Aorta (tissue), 5 donors: ENCODE measurements at places on chromosomes 1 and 21. TPM values are rescaled to one million over a fixed set of nuclear protein-coding genes. Genes with fewer than 3 reads are reported as not detected.

DNA sequence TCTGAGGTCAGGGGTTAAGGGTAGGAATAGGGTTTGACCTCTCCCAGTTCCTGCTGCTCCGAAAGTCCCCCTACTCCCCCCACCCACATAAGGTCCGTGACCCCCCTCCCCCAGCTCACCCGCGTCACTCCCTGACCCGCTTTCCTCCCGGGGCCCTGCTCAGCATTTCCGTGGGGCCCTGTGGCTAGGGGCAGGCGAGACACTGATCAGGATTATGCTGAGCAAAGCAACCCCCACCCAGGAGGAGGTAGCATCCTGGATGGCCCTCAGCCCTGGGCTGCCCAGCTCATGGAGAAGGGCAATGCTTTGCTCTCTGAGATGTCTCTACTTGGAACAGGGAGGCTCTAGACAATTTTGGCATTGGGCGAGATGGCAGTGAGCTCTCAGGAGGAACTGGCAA, 3.7 kb downstream of the RORC start:
- H3K36me3 ChIP-seq, result no peaks in the 10 kb centered on the region
- H3K27ac ChIP-seq, result no peak overlapping the region
- no peak for DNase-seq
- no peaks in the 10 kb centered on the region for H3K4me1 ChIP-seq
- no peaks in the 10 kb centered on the region for H3K27me3 ChIP-seq

- no peak overlapping the region for H3K4me3 ChIP-seq
- no peaks in the 10 kb centered on the region for H3K4me1 ChIP-seq
- H3K27ac ChIP-seq, result no peak overlapping the region
- no peaks in the 10 kb centered on the region for H3K27me3 ChIP-seq
- no peaks in the 10 kb centered on the region for H3K36me3 ChIP-seq
These were observed 140.3 kb upstream of the CSF3R start for GRCh38 chr1:36622741-36623648.

GRCh38 chr1:84756455-84757082, 66.3 kb upstream of the SSX2IP start:
- no peaks in the 10 kb centered on the region for H3K4me1 ChIP-seq
- no peaks in the 10 kb centered on the region for H3K27me3 ChIP-seq
- DNase-seq, result no peak
- no peak overlapping the region for H3K27ac ChIP-seq

DNA sequence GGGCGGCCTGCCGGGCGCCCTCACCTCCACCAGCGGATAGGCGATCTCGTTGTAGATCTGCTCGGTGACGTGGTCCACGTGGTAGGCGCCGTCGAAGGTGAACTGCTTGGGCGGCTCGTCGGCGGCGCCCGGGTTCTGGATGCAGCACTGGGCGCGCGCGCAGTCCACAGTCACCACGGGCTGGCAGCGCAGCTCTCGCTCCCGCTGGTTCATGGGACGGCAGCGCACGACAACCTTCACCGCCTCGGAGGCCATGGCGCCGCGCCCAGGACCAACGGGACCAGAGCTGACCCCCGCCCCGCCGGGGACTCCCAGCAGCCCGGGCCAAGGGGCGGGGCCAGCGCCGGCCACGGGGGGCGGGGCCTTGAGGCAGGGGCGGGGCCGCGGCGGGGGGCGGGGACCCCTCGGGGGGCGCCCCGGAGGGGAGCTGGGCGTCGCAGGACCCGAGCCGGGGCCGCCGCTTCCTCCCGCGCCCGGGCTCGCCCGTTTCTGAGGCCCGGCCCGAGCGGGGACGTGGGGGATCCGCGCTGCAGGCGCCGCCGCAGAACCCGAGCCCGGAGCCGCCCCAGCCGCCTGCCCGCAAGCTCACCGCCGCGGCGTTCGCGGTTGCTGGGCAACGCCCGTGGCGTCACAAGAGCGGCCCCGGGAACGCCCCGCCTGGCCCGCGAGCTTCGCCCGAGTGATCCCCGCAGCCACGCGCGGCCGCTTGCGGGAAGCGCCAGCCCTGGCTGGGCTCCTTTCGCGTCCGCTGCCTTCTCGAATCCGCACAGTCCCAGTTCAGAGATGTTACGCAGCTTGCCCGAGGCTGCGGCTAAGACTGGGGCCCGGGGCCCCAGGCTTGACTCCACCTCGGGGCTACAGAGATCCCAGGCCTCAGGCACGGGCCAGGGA, at the start of gene KIF17:
TSS of gene KIF17 (minus strand) at position 556 of the 891 bp plus-strand sequence. CDS start at position 255, 301 bp downstream.
- H3K36me3 ChIP-seq, result no peaks in the 10 kb centered on the region
- H3K27me3 ChIP-seq, result no peaks in the 10 kb centered on the region
- no peak within 1 kb of the TSS for H3K27ac ChIP-seq
- DNase-seq, result peak; percentile 92
- H3K4me1 ChIP-seq, result no peaks in the 10 kb centered on the region

DNA sequence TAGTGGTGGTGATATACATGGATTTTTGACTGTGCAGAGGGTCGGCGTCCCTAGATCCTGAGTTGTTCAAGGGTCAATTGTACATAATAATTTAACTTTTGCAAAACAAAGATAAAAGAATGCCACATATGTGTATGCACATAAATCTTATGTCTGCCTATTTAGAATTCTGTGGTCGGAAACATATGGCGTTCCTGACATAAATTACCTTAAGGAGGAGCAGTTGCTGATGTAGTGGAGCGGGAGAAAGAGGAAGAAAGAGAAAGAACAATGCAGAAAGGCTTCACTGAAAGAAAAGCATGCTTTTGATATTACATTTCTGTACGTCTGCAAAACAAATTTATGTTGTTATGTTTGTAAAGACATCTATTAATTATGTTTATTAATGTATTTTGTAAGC, 40.0 kb downstream of the S1PR1 start:
- H3K27ac ChIP-seq, result no peak overlapping the region
- H3K4me1 ChIP-seq, result no peaks in the 10 kb centered on the region
- no peaks in the 10 kb centered on the region for H3K27me3 ChIP-seq
- no peak for DNase-seq
- H3K4me3 ChIP-seq, result no peak overlapping the region

DNA sequence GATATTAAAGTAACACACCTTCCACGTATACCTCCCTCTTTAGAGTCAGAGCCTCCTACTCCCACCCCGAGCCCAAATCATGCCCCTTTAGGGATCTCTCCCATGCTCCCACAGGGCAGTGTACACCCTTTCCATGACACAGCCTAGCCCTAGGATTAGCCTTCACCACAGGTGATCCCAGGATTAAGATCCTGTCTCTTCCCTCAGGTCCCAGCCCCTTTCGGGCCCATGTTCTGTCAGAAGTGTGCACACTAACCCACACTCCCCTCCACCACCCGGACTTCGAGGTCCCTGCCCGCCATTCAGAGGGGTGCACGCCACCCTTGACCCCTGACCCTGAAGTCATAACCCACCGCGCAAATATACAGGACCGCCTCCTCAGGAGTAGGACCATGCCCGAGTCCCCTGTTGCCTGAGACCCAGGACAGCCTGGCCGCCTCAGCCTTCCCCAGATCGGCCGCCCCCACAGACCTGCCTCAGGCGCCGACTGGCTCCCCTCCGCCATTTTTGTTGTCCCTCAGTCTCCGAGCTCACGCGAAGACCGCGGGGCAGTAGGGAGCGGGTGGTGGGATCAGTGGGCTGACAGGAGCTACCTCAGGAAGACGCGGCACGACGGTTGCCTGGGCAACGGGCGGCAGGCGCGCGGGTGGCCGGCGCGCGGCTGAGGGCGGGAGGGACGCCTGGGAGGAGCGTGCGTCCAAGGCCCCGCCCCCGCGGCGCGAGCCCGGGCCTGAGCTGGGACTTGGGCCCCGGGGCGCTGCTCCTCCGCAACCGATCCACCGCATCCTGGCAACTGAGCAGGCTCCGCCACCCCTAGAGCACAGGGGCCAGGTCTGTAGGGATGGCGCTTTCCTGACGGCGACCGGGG, at the start of gene AGBL4:
TSS of gene AGBL4 (minus strand) at position 663 of the 868 bp plus-strand sequence.
- no peak within 1 kb of the TSS for H3K27ac ChIP-seq
- no peaks in the 10 kb centered on the region for H3K36me3 ChIP-seq
- H3K27me3 ChIP-seq, result no peaks in the 10 kb centered on the region
- no peaks in the 10 kb centered on the region for H3K4me1 ChIP-seq

ZNF670 gene
- 2.9 TPM for total RNA-seq

FCRLB gene
- total RNA-seq, result 0.66 TPM

DNA sequence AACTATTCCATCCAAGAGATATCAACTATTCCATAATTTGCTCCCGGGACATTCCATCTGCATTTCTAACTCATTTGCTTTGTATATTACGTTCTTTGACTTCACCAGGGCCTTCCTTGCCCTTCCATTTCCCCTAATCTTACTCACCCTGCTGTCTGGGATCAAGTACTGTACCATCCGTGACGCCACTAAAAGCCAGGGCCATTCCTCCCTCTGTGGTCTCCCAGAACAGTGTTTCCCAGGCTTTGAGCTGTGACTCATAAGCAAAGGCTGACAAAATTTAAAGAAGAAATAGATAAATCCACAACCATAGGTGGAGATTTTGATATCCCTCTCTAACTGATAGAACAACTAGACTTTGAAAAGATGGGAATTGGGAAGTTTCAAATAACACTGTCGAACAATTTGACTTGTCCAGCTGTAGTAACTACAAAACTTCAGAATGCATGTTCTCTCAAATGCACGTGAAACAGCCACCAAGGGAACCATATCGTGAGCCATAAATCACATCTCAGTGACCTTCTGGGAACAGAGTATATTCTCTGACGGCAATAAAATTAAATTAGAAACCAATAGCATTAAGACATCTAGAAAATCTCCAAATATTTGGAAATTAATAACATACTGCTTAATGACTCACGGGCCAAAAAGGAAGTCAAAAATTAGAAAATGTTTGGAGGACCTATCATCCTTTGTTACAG, 501.0 kb downstream of the SETD4 start:
- no peaks in the 10 kb centered on the region for H3K27me3 ChIP-seq
- H3K27ac ChIP-seq, result no peak overlapping the region
- H3K4me1 ChIP-seq, result no peaks in the 10 kb centered on the region
- no peak overlapping the region for H3K4me3 ChIP-seq
- DNase-seq, result peak; percentile 45

- no peaks in the 10 kb centered on the region for H3K27me3 ChIP-seq
- no peak for DNase-seq
- H3K4me1 ChIP-seq, result no peaks in the 10 kb centered on the region
These were observed 14.6 kb upstream of the AHDC1 start for GRCh38 chr1:27618341-27619082.

- DNase-seq, result no peak
- no peak overlapping the region for H3K4me3 ChIP-seq
- no peaks in the 10 kb centered on the region for H3K27me3 ChIP-seq
These were observed 16.8 kb downstream of the CNIH3 start for GRCh38 chr1:224632921-224633321.

DNA sequence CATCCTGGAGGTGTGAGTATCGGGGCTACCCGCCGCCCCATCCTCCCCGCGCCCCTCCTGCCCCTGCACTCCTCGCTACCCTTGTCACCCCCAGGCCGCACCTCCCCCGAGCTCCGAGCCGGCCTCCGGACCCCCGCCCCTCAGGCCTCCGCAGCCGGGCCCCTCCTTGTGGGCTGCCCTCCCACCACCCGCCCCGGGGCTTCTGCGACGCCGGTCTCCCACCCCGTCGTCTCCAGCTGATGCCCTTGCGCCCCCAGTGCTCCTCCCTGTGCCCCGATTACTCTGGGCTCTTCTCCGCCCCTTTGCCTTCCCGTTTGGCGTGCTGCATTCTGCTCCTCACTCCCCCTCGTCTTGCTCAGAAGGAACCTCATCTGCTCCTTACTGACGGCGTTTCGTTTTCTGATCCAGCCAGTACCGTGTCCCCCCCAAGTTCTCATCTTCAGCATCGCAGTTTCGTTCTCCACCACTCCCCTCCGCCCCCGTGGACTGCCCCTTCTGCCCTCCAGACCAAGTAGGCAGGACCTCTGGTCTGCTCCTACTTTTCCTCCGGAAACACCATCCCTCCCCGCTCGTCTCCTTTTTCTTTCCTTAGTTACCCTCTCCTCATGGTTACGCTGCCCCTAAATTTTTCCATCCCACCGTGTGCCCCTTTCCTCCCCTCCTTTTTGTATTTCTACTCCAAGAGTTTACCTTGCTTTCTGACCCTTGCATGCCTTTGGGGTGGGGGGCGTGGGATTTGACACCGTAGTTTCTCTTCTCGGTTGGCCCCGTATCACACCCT, 841 bp downstream of the SNX27 start:
- H3K27me3 ChIP-seq, result no peaks in the 10 kb centered on the region
- peak overlapping the region; percentile 84 for H3K4me3 ChIP-seq

DNA sequence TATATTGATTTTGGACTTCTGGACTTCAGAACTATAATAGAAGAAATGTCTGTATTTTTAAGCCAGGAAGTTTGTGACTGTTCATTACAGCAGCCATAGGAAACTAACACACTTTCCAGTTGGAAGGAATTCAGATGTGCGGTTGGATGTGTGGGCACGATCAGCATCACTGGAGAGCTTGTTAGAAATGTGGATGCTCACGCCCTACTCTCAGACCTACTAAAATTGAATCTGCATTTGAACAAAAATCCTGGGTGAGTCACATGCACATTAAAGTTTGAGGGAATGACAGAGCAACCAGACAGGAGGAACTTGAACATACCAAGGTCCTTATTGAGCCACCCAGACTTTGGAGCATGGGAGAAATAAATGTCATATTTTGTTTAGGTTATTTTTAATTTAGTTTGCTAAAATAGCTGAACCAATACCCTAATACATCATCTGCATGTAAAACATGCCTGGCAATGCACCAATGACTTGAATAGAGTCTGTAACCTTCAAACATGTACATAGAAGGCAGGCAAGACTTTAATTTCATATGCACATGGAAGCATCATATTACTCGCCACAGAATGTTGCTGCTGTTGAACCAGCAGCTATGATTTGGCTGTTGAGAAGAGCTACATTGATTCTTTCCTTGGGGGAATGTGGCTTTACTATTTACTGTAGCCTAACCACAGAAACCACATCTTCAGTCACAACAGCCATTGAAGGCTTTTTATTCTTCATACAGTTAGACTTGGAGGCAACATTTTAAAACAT, 346.2 kb downstream of the BARHL2 start:
- no peaks in the 10 kb centered on the region for H3K36me3 ChIP-seq
- no peak for DNase-seq
- peak overlapping the region; percentile 63 for H3K27ac ChIP-seq
- H3K4me1 ChIP-seq, result peaks cover 5% of the 10 kb centered on the region
- no peak overlapping the region for H3K4me3 ChIP-seq

DNA sequence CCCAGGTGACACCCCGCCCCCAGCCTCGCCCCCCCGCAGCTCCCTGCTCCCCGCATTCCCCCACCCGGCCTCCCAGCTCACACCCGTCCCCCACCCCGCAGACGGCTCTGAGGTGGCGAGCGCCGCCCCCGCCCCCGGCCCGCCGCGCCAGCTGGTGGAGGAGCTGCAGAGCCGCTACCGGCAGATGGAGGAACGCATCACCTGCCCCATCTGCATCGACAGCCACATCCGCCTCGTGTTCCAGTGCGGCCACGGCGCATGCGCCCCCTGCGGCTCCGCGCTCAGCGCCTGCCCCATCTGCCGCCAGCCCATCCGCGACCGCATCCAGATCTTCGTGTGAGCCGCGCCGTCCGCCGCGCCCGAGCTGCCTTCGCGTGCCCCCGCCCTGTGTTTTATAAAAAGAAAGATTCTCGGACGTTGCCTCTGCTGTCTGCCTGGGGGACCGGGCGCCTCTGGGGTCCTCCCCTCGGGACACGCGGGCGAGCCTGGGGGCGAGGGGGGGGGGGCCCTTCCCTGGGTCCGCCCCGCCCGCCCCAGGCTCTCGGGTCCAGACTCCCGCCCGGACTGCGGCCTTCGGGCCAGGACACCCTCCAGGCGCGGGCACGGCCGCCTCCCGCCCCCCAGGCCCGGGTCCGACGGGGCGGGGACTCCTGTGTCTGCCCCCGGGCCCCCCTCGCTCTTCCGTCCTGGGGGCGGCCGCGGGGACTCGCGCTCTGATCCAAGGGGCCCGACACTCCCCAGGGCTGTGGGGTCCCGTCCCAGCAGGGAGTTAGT, 1.6 kb upstream of the MMP23B start:
- H3K4me1 ChIP-seq, result no peaks in the 10 kb centered on the region
- DNase-seq, result peak; percentile 87
- no peaks in the 10 kb centered on the region for H3K27me3 ChIP-seq
- H3K36me3 ChIP-seq, result no peaks in the 10 kb centered on the region

ZMYM1 gene
- 16.4 TPM for total RNA-seq
